ENCODE measurements at places on chromosomes 2 and 18.

DNA sequence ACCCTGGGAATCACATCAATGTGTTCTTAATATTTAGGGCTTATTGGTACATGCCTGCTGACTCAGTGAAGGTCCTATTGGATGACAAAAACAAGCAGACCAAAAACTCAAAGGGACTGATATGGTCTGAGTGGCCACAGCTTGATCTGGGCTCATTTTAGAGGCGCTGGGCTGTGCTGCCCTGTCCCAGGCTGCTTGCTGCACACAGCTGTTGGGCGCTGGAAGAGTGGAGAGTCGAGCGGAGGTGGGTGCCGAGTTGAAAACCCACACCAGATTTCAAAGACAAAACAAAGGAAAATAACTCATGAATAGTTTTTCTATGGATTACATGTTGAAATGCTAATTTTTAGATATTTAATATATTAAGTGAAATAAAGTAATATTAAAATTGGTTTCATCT lies 68.5 kb downstream of the LONRF2 start:
- no peak for DNase-seq

- no peak for DNase-seq
Measured at GRCh38 chr18:23220355-23220754, 85.1 kb downstream of the CABLES1 start.

DNA sequence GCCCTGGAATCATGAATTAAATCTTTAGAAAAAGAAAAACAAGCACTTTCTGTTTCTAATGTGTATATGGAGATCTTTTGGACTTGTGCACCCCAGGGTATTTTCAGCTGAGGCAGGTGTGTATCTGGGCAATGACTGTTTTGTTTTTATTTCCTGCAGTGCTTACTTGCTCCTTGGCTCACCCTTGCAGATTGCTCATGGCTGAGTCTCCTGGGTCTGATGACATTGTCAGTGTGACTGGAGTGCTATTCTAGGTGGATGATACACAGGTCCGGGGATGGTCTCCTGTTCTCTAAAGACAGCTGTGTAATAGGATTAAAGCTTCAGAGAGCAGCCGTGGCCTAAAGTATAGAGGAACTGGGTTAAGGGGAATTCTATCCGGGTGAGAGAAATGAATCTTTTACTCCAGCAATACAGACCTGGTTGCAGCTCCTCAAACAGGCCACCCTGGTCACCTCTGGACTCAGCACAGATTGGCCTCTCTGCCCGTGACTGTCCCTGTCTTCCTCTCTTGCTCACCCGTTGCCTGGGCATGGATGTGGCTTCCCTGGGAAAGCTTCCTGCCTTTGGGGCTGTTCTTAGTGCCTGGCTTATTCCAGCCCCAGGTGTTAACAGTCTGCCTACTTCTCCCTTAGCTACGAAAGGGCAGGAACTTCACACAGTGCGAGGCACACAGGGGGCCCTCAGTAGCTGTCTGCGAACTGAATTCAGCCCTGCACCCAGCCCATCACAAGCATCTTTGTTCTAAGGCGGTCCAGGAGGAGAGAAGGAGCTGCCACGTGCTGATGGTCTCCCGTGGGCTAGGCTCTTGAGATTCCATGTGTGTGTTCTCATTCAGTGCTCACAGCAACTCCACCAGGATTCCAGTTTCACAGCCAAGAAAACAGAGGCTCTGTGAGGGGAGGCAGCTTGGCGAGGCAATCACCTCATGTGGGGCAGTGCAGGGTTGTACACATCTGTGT lies 84.3 kb downstream of the ACOXL start:
- no peak for DNase-seq

- no peak for DNase-seq
Measured at GRCh38 chr2:96760986-96761832, 507 bp downstream of the CNNM4 start.

DNA sequence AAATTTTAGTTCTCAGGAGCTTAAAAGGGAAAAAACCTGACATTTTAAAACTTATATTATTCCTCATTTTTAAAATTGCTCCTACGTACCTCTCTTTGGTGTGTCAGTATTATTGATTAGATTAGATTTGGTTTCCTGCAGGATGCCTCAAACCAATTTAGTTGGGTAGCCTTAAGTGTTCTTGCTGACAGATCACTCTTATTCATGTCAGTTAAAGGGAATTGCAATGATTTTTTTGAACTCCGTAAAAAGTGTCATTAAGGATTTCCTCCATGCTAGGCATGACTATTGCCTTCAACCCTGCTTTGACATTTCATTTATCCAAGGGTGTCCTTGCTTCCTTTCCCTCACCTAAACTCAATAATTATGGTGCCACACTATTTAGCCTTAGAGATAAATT lies 149.0 kb upstream of the CDH7 start:
- no peak for DNase-seq

- DNase-seq = no peak
Measured at GRCh38 chr2:222318026-222318711, 19.4 kb upstream of the PAX3 start.

DNA sequence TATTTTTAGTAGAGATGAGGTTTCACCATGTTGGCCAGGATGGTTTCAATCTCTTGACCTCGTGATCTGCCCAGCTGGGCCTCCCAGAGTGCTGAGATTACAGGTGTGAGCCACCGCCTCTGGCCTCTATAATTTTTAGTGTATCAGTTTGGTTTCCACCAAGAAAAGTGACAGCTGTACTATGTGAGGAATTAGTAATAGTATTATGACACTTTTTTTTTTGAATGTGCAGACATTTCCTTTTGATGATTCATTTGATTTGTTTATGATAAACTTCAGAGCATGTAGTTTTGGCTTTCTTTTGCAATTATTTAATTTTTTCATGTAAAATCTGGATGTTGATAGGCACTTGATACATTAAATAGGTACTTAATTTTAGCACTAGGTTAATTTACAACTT lies 61.5 kb downstream of the PTPN4 start:
- DNase-seq = no peak

GRCh38 chr2:178810422-178810821 lies 3.2 kb upstream of the TTN start:
- no peak for DNase-seq

GRCh38 chr2:136783856-136784255 lies 18.5 kb downstream of the THSD7B start:
- DNase-seq = no peak

DNA sequence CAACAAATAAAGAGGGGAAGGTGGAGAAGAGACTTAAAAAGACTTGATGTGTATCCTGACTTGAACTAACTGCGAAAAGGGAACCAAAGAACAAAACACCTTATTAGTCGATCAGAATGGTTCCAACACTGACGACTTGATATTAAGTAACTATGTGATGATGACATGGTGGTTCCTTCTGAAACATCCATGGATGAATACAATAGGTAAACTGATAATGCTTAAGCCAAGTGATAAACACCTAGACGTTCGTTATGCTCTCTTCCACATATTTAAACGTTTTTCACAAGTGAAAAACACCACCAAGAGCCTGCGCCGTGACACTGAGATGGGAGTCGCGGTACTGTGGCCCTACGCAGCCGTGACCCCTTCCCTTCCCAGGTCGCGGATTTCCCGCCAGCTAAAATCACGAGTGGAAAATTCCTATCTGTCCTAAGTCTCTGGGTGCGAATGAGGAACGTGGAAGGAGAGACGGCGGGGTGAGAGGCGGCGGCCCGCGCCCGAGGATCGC lies 797 bp downstream of the TTC32 start:
- DNase-seq = no peak

- no peak for DNase-seq
Measured at GRCh38 chr2:98039085-98039756, 43.5 kb upstream of the TMEM131 start.

- no peak for DNase-seq
Measured at GRCh38 chr2:196739031-196739430, 60.5 kb downstream of the GTF3C3 start.

DNA sequence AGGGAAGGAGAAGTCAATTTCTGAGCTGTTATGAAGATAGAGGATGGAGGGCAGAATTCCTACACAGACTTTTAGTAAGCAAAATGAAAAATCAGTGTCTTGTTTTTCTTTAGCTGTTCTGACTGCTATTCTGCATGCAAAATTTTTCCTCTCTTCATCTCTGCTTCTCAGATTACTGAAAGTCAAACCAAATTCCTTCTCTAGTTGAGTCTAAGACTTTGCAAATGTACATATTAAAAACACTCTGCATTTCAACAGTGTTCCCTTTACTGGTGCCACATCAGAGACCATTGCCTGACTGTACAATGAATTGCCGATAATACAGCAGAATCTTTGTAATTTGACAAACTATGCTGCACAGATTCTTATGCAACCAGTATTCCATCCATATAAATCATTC lies 198.8 kb downstream of the EXOC6B start:
- no peak for DNase-seq

- no peak for DNase-seq
Measured at GRCh38 chr2:147588191-147588590, 256.6 kb upstream of the ACVR2A start.

GRCh38 chr2:18856765-18857164 lies 267.4 kb upstream of the NT5C1B start:
- DNase-seq = no peak

GRCh38 chr18:24022161-24022560 lies 7.6 kb downstream of the TTC39C start:
- no peak for DNase-seq

- DNase-seq = no peak
Measured at GRCh38 chr18:49997558-49997957, 184.2 kb upstream of the ACAA2 start.

- DNase-seq = no peak
Measured at GRCh38 chr2:58812771-58813344, 571.7 kb upstream of the FANCL start.

GRCh38 chr2:234980451-234981187 lies 28.8 kb downstream of the SH3BP4 start:
- no peak for DNase-seq

DNA sequence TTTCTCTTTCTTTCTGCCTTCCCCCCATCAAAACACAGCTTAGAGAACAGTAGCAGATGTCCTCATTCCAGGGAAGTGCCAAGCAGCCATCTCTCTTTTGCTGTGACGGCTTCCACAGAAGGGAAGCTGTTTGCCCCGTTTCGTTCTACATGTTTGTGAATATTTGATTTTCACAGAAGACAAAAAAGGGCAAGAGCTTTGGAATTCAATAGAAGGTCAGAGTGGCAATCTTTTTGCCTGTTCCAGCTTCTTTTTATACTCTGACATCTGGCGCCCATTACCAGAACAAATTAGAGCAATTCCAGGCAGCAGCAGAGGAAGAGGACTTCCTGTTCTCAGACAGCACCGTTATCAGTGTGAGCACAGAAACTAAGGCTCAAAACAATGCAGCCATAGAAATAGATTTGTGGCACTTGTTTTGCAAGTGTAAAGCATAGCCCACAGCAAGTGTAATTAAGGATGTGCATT lies 79.0 kb upstream of the CDH19 start:
- no peak for DNase-seq

DNA sequence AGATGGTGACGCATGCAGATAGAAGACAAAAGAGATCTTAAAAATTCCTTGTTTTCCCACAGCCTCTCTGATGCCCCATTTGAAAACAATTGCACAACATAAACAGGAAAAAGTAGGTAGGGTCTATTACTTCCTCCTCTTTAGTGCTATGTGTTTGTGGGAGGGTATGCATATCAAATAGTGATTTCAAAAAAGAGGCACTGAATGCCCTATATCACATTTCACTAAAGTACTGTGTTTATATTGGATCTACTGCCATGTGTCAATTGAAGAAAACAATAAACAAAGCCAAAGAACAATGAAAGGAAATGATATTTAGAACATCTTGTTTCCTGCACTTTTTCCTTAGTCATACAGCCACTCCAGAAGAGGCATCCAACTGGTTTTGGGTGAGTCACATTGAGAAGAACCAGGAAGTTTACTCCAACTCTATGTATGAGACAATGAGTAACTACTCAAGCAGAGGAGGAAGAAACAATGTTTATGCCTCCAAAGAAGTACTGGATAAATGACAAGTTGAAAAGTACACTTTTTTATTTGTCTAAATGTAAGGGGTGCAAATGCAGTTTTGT lies 583.6 kb downstream of the FBXO15 start:
- DNase-seq = no peak

DNA sequence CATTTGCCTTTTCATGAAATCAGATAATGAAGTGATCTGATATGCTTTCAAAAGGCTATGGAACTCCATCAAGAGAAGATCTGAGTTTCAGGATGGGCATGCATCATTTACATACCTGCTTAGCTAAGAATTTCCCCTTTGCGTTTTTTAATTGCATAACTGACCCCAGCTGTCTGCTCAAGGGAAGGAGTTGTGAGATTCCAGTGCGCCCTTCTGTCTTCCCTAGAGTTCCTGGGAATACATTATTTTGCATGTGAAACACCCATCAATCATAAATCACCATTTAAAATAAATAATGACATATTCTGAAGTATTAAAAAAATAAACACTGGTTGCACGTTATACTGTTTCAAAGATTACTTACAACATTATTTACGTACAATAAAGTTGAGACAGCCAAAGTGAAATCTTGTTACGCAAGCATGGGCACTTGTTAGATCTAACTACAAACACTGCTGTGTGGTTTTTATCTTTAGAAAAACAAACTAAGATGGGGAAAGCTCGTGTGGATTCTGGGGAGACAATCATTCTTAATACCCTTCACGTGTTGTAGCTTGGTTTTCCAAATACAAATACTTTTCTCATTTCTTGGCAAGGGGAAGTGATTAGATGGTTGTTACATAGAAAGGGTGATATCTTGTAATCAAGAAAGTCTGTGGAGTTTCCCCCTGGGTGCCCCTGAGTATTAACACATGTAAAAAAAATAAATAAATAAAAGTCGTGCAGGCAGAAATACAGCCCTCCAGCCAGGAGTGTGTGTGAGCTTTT lies 125.7 kb upstream of the LMAN1 start:
- no peak for DNase-seq

GRCh38 chr2:69141061-69141460 lies 128.1 kb downstream of the ANTXR1 start:
- no peak for DNase-seq

GRCh38 chr2:26577442-26578112 lies 63.6 kb downstream of the CIB4 start:
- DNase-seq = peak; percentile 78

DNA sequence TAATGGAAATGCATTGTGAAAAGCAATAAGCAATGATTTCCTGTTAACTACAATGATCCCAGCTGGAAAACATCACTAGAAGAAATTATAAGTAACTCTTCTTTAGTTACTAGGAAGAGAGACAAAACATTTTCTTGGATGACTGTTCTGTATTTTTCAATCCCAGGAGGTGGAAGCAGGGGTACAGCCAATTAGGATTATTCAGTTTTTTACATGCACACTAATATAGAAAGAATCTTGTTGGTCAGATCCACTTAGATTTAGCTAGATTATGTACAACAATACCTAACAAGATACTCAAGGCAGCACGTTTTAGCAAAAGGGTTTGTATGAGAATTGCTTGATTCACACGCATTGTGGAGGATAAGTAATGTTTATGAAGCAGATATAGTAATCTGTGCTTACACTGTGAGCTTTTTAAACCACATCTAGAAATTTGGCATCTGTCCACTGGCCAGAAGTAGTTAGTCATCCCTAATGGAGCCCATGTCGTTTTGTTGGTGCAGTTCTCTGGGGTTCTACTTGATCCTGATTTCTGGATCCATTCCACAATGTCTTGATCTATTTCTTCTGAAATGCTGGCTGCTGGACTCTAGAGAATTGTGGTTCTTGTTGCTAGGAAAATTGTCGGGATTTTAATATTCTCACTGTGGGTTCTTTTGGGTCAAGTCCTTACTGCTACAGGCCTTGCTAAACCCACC lies 199.7 kb downstream of the ADCYAP1 start:
- DNase-seq = no peak
